ENCODE measurements at places on chromosomes 13 and 19. TPM values are rescaled to one million over a fixed set of nuclear protein-coding genes. Genes with fewer than 3 reads are reported as not detected.

Gene ZNF575
- total RNA-seq, result 1.3 TPM

Gene ZNF816
- 12.2 TPM for total RNA-seq

Gene CYP4F12
- total RNA-seq, result not detected

Gene NECTIN2
- 297 TPM for total RNA-seq

Gene SLITRK6
- total RNA-seq, result 6.3 TPM

Gene NLRP5
- not detected for total RNA-seq

Gene IL17D
- total RNA-seq, result 1.9 TPM

Gene METTL21C
- total RNA-seq, result not detected

Gene CYP2F1
- not detected for total RNA-seq

Gene HCN2
- total RNA-seq, result 4.8 TPM

- DNase-seq, result no peak
- no peaks in the 10 kb centered on the region for H3K4me1 ChIP-seq
- H3K4me3 ChIP-seq, result no peak overlapping the region
- no peak overlapping the region for H3K27ac ChIP-seq
- H3K36me3 ChIP-seq, result peaks cover 47% of the 10 kb centered on the region
- no peaks in the 10 kb centered on the region for H3K27me3 ChIP-seq
These were observed 8.9 kb downstream of the ZNF805 start for GRCh38 chr19:57249329-57249728.

GRCh38 chr19:22545751-22546150 is 88.4 kb upstream of the ZNF492 start:
- H3K27ac ChIP-seq, result no peak overlapping the region
- no peaks in the 10 kb centered on the region for H3K27me3 ChIP-seq
- DNase-seq, result no peak
- no peak overlapping the region for H3K4me3 ChIP-seq
- no peaks in the 10 kb centered on the region for H3K36me3 ChIP-seq
- no peaks in the 10 kb centered on the region for H3K4me1 ChIP-seq

DNA sequence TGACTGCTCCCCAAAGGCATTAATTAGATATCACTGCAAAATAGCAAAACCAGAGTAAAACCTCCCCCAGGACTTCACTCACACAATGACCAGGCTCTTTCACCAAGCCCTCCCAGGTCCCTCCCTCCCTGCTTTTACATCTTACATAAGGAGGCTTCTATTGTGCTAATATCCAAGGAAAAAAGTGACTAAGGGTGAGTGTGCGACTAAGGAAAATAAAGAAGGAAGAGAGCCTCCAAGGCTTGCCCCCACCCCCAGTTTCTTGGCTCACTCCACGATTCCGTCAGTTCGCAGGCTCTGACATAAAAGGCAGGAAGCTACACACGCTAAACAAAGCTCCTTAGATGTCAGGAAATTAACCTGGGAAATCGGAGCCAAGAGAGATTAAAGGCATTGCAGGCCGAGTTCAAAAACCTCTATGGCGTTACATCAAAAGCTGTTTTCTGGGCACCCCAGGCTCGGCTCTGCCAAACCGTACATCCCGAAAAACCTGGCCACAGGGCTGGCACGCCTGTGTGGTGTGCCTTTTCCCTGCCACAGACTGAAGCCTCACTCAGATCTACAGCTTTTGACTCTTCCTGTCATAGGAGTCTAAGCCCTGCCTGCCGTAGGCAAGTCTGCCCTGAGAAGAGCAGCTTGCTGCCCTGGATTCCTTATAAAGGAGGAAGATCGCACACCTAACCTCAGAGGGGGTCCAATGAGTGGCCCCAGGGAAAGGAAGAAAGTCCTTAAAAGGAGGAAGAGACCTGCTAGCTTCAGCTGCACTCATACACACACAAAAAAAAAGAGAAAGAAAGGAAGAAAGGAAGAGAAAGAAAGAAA is 67.0 kb upstream of the SERP2 start:
- no peaks in the 10 kb centered on the region for H3K27me3 ChIP-seq
- H3K27ac ChIP-seq, result peak overlapping the region; percentile 99
- peaks cover 63% of the 10 kb centered on the region for H3K4me1 ChIP-seq
- no peaks in the 10 kb centered on the region for H3K36me3 ChIP-seq
- DNase-seq, result peak; percentile 99

DNA sequence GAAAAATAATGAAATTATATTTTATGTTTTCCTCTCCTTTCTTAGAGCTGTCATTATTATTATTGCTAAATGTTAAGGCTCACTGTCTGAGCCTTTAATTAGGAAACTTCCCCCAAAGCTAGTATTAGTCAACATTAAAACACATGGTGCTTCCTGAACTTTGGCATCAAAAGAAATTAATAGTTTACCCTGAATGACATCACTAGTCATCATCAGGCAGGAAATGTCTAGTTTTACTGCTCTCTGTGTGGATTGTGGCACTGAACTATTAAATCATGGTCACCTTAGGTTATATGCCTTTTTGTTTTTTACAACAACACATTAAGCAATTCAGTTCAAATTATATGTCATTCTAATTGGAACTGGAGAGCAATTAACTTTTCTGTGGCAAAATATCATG is 595.5 kb downstream of the SLITRK1 start:
- no peaks in the 10 kb centered on the region for H3K27me3 ChIP-seq
- no peaks in the 10 kb centered on the region for H3K4me1 ChIP-seq
- DNase-seq, result no peak
- no peaks in the 10 kb centered on the region for H3K36me3 ChIP-seq

GRCh38 chr13:113625965-113626721 is 31.9 kb downstream of the ATP4B start:
- peak; percentile 54 for DNase-seq
- peaks cover 4% of the 10 kb centered on the region for H3K36me3 ChIP-seq
- no peaks in the 10 kb centered on the region for H3K27me3 ChIP-seq
- H3K27ac ChIP-seq, result no peak overlapping the region

GRCh38 chr13:76723551-76724232 is 162.5 kb downstream of the KCTD12 start:
- peaks cover 16% of the 10 kb centered on the region for H3K4me1 ChIP-seq
- peak overlapping the region; percentile 65 for H3K27ac ChIP-seq
- H3K4me3 ChIP-seq, result no peak overlapping the region
- no peaks in the 10 kb centered on the region for H3K27me3 ChIP-seq
- peak; percentile 87 for DNase-seq

- no peak for DNase-seq
- no peak overlapping the region for H3K27ac ChIP-seq
- no peaks in the 10 kb centered on the region for H3K27me3 ChIP-seq
- H3K4me3 ChIP-seq, result no peak overlapping the region
- H3K36me3 ChIP-seq, result no peaks in the 10 kb centered on the region
- H3K4me1 ChIP-seq, result no peaks in the 10 kb centered on the region
These were observed 8.7 kb downstream of the SYNGR4 start for GRCh38 chr19:48372904-48373303.

GRCh38 chr19:18672606-18673337 is 10.7 kb upstream of the CRTC1 start:
- H3K4me3 ChIP-seq, result no peak overlapping the region
- H3K4me1 ChIP-seq, result peaks cover 15% of the 10 kb centered on the region
- DNase-seq, result peak; percentile 35
- H3K27me3 ChIP-seq, result no peaks in the 10 kb centered on the region

GRCh38 chr19:33400856-33401682 is 27.6 kb downstream of the CEBPG start:
- H3K4me3 ChIP-seq, result no peak overlapping the region
- no peaks in the 10 kb centered on the region for H3K36me3 ChIP-seq
- peaks cover 12% of the 10 kb centered on the region for H3K4me1 ChIP-seq
- no peak for DNase-seq

DNA sequence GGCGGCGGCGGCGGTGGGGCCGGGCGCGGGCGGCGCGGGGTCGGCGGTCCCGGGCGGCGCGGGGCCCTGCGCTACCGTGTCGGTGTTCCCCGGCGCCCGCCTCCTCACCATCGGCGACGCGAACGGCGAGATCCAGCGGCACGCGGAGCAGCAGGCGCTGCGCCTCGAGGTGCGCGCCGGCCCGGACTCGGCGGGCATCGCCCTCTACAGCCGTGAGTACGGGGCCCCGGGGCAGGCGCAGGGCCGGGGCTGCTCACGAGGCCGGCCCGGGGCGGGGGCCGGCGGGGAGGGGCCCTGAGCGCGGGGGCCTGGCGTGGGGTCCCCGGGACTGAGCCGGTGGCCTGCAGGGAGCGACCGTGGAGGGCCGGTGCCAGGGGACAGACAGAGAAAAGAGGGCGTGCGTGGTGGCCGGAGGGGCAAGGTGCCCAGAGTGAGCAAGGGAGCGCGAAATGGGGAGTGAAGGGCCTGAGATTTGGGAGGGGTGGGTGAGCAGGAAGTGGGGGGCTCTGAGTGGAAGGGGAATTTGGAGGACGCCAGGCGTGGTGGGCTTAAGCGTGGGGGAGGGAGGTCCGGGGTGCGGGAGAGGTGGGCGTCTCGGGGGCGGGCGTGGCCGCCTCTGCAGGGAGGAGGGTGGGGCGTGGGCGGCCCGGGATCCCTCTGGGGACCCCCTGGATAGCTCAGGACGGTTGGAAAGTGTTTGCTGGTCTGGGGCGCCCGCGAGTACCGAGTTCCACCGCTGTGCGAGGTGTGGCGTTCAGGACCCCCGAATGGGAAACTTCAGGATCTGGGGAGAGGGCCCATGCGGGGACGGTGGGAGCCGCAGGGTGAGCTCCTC is 575 bp downstream of the CARM1 start:
- H3K4me1 ChIP-seq, result peaks cover 12% of the 10 kb centered on the region
- H3K27me3 ChIP-seq, result no peaks in the 10 kb centered on the region
- peak overlapping the region; percentile 61 for H3K27ac ChIP-seq
- H3K4me3 ChIP-seq, result peak overlapping the region; percentile 74
- H3K36me3 ChIP-seq, result no peaks in the 10 kb centered on the region

GRCh38 chr19:10899151-10899653 is 27.8 kb downstream of the CARM1 start:
- H3K27ac ChIP-seq, result no peak overlapping the region
- H3K4me3 ChIP-seq, result no peak overlapping the region
- no peak for DNase-seq
- H3K27me3 ChIP-seq, result no peaks in the 10 kb centered on the region
- H3K4me1 ChIP-seq, result peaks cover 8% of the 10 kb centered on the region

GRCh38 chr13:49836516-49836915 is 44.0 kb upstream of the KPNA3 start:
- no peak overlapping the region for H3K27ac ChIP-seq
- no peak for DNase-seq
- peaks cover 4% of the 10 kb centered on the region for H3K4me1 ChIP-seq
- H3K27me3 ChIP-seq, result no peaks in the 10 kb centered on the region
- no peaks in the 10 kb centered on the region for H3K36me3 ChIP-seq

DNA sequence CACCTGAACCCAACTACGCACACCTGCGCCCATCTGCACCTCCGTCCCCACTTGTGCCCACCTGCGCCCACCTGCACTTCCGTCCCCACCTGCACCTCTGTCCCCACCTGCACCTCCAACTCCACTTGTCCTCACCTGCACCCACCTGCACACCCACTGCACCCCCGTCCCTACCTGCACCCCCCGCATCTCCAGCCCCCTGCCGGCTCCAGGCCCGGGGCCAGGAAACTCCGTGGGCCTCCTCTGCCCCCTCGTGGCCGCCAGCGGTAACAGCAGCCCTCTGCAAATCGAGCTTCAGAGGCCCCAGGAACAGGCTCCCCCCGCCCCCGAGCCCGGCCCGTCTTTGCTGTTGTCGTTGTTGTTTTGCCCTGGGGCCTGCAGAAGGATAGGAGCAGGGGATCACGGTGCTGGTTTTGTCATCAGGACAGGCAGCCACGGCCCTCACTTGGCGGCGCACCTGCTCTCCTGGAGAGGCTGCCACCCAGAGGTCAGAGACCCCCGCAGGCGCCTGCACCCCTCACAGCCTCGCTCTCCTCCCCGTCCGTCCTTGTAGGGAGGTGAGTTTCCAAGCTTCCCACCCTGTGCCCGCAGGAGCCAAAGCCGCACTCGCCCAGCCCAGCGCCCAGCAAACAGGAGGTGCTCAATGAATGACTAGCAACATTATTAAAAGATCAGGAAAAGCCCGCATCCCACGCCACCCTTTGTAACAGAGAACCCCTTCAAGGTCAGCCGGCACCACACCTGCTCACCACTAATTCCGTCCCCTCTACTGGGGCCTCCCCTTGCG is 65.4 kb downstream of the GNG7 start:
- peaks cover 3% of the 10 kb centered on the region for H3K27me3 ChIP-seq
- no peak overlapping the region for H3K4me3 ChIP-seq
- H3K4me1 ChIP-seq, result peaks cover 4% of the 10 kb centered on the region
- no peak overlapping the region for H3K27ac ChIP-seq
- DNase-seq, result no peak

GRCh38 chr19:27647423-27647822 is 1565.5 kb downstream of the UQCRFS1 start:
- no peak overlapping the region for H3K27ac ChIP-seq
- H3K27me3 ChIP-seq, result no peaks in the 10 kb centered on the region
- H3K4me1 ChIP-seq, result no peaks in the 10 kb centered on the region
- DNase-seq, result no peak
- no peaks in the 10 kb centered on the region for H3K36me3 ChIP-seq

GRCh38 chr19:55300886-55301458 is 17.2 kb downstream of the BRSK1 start:
- H3K27ac ChIP-seq, result no peak overlapping the region
- peaks cover 14% of the 10 kb centered on the region for H3K36me3 ChIP-seq
- no peak for DNase-seq
- H3K4me3 ChIP-seq, result no peak overlapping the region
- no peaks in the 10 kb centered on the region for H3K27me3 ChIP-seq
- peaks cover 4% of the 10 kb centered on the region for H3K4me1 ChIP-seq

- H3K4me3 ChIP-seq, result no peak overlapping the region
- H3K4me1 ChIP-seq, result no peaks in the 10 kb centered on the region
- H3K27me3 ChIP-seq, result no peaks in the 10 kb centered on the region
- DNase-seq, result no peak
- H3K27ac ChIP-seq, result no peak overlapping the region
These were observed 14.9 kb downstream of the SERP2 start for GRCh38 chr13:44388427-44389059.

DNA sequence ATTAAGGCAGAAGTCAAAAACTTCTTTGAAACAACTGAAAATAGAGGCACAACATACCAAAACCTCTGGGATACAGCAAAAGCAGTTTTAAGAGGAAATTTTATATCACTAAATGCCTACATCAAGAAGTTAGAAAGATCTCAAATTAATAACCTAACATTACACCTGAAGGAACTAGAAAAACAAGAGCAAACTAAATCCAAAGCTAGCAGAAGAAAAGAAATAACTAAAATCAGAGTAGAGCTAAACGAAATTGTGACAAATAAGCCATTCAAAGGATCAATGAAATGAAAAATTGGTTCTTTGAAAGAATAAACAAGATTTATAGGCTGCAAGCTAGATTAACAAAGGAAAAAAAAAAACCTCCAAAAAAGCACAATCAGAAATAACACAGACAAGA is 2.5 kb upstream of the GPR42 start:
- H3K4me1 ChIP-seq, result no peaks in the 10 kb centered on the region
- H3K27ac ChIP-seq, result no peak overlapping the region
- no peaks in the 10 kb centered on the region for H3K27me3 ChIP-seq
- no peak for DNase-seq
- no peaks in the 10 kb centered on the region for H3K36me3 ChIP-seq
- no peak overlapping the region for H3K4me3 ChIP-seq

Measured in astrocyte (in vitro differentiated cells and primary cell).